ENCODE measurements at places on chromosomes 16 and 17.

GRCh38 chr16:51658531-51658930, 507.5 kb upstream of the SALL1 start:
- DNase-seq: no peak

GRCh38 chr16:18969050-18969854, 14.5 kb upstream of the TMC7 start:
- peak; percentile 78 for DNase-seq

- peak; percentile 53 for DNase-seq
Observed at GRCh38 chr16:2486645-2487516, 12.0 kb downstream of the TBC1D24 start.

GRCh38 chr17:39972271-39972670, 8.3 kb upstream of the PSMD3 start:
- DNase-seq: peak; percentile 89

DNA sequence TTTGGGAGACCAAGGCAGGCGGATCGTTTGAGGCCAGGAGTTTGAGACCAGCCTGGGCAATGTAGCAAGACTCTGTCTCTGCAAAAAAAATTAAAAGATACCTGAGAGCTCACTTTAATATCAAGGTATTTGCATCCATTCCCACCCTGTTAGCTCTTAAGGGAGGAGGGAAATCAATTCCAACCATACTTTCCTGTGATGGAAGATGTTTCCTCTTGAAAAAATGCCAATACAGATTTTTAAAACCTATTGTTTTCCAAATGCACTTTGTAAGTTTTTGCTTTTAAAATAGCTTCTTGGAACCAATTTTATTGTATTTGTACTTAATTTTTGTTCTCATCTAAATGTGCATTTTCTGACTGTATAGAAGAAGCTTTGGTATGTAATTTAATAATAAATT, 49.2 kb downstream of the GOSR1 start:
- no peak for DNase-seq

- no peak for DNase-seq
Observed at GRCh38 chr16:15924996-15925395, 24.4 kb upstream of the ABCC1 start.

- DNase-seq: no peak
Observed at GRCh38 chr17:36740157-36740556, 138.8 kb downstream of the MRM1 start.

GRCh38 chr17:42271006-42271778, 5.0 kb downstream of the STAT5B start:
- DNase-seq: no peak

GRCh38 chr16:11781773-11782172, 15.3 kb downstream of the ZC3H7A start:
- DNase-seq: no peak

DNA sequence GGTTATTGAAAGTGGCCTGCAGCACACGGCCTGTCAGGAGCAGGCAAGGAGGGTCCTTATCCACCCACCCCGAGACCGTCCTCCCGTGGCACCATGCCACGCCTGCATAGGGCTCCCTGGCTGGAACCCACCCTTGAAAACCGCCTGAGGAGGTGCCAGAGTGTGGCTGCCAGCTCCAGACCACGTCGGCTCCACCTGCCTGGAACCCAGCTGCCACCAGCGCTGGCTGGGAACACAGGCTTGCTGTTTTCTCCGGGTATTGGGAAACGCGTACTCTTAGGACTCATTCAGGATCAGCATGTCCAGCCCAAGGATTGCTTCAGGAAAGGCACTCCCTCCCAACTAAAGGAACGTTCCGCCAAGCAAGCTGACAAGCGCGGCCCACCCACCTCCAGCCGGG, 6.7 kb downstream of the ARL16 start:
- no peak for DNase-seq

GRCh38 chr16:68310437-68310773, 341 bp downstream of the SLC7A6OS start:
- DNase-seq: no peak

DNA sequence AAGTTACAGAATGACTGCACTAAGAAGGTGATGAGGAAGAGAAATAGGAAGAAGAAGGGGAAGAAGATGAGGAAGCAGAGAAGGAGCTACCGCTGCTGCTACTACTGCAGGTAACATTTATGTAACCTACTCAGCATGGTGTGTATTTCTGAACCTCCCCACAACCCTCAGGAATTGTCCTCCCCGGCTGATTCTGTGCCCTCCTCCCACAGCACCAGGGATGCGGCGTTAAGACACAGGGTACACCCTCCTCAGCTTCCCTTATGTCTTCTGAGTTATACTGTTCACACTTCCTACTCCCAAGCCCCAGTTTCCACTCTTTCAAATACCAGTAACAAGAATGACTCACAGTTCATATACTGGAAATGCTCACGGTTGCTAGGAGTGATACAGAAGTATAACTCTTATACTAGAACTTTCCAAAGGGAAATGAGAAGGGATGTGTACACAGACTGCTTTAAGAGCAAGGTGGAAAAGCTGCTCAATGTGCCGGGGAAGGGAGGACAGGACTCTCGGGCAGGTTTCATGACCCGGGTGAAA, 224.5 kb upstream of the PSMD7 start:
- no peak for DNase-seq

DNA sequence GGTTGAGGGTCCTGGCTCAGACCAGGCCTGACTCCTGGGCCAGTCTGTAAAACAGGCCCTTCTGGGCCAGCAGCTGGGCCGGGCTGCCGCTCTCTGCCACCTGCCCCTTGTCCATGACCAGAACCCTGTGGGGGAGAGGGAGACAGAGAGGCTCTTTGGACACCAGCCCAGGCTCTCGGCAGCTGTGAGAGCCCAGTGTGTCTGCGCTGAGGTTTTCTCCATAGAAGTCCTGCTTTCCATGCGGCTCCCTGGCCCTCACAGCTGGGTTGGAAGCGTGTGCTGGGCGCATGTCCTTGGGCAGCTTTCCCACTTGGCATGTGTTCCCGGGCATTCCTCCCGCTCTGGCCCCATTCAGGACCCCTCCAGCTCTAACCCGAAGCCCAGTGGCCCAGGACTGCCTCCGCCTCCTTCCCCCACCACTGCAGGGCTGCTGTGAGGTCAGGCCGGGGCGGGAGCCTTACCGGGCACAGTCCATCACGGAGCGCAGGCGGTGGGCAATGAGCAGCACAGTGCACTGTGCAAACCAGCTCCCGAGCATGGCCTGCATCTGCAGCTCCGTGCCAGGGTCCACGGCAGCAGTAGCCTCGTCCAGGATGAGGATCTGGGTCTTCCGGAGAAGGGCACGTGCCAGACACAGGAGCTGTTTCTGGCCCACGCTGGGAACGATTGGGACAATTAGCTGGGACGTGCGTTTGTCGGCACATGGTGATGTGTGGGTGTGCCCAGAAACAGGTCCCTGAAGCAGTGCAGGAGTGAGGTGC, 73.0 kb downstream of the ABCC6 start:
- DNase-seq: no peak

GRCh38 chr17:57569853-57570252, 175.2 kb downstream of the CCDC182 start:
- DNase-seq: no peak

GRCh38 chr17:50106393-50107131, 11.4 kb downstream of the PDK2 start:
- no peak for DNase-seq

DNA sequence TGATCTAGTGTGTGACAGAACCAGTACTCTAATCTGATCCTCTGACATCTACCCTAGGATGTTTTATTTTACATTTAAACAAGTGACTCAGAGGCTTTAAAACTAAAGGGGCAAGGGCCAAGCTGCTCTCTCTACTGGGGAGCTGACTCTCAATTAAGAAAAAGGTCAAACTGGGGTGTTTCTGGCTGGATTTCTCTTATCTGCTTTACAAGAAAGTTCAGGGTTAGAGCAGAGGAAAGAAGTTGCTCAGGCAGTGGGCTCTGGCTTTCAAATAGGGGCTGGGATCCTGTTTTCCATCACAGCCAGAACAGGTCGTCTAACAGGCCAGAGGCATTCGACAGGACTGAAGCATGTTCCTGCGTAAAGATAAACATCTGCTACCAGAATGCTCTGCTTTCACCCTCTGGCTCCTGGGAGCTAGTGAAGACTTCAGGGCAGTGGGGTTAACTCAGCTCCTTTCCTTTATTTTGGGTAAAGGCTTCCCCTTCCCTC, 8.5 kb downstream of the MMP28 start:
- no peak for DNase-seq

GRCh38 chr16:31329671-31330552, 25.1 kb upstream of the ITGAX start:
- no peak for DNase-seq

DNA sequence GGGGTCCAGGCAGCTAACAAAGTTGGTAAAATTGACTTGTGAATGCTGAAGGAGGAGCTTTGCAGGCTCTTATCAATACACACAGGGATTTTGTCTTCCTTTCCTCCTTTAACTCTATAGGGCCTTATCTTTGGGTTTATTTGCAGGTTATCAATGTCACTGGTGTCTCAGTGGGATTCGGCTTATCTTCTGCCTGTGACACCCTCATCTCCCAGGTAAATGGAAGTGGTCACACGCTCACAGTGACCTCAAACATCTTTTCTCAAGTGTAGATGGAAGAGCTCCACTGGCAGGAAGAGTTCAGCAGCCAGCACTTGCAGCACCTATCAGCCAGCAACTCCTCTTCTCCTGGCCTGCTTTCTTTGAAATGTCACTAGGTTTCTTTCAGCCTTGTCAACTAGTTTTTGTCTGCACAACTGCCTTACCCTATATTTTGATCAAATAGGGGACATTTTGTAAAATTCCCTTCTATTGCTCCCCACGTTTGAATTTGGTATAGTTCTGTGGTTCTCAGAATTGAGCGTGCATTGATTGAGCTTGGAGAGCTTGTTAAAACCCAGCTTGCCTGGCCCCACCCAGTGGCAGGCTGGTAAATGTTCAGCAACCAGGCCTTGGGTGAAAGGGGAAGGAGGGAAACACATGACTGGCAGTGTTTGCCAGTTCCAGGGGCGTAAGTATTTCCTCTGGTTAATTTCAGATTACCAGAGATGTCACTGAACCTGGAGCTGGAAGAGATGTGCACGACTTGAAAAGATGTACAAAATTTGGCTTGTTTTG, 12.8 kb downstream of the SLC47A1 start:
- peak; percentile 85 for DNase-seq

Data from inflammatory macrophage (primary cell).